T-cell (primary cell): ENCODE measurements at places on chromosomes 1 and 21. TPM values are rescaled to one million over a fixed set of nuclear protein-coding genes. Genes with fewer than 3 reads are reported as not detected.

RGSL1 gene
- not detected for total RNA-seq

DNA sequence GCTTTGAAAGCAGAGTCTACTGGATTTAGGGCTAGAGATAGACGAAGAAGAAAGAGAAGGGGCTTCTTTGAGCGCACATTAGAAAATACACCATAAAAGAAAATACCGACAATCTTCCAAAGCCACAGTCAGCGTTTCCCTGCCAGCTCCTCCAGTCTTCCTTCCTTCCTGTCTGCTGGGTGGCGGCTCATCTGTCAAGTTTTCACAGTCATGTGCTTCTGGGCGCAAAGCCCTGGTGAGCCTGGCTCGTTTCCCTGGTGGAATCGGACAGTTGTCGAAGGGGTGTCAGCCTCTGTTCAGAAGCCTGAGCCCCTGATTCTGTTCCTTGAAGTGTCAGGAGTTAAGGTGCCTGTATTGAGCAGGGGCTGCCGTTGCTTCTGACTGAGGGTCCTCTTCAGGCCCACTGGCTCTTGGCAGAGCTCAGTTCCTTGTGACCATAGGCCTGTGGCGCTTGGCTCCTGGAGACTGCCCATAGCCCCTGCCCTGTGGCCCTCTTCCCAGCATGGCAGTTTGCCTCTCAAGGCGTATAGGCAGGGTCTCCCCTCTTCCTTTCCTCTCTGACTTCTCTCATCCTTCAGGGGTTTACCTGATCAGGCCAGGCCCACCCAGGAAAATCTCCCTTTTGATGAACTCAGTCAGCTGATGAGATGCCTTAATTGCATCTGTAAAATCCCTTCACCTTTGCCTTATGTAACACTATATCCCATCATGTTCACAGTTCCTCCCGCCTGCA is 58.6 kb downstream of the ADARB1 start:
- no peak overlapping the region for H3K4me3 ChIP-seq
- no peak overlapping the region for H3K27ac ChIP-seq
- no peaks in the 10 kb centered on the region for H3K27me3 ChIP-seq
- no peak for DNase-seq

GRCh38 chr1:199472018-199472417 is 555.5 kb upstream of the NR5A2 start:
- no peaks in the 10 kb centered on the region for H3K36me3 ChIP-seq
- DNase-seq = no peak
- H3K27me3 ChIP-seq = no peaks in the 10 kb centered on the region
- no peaks in the 10 kb centered on the region for H3K4me1 ChIP-seq
- H3K4me3 ChIP-seq = no peak overlapping the region

NBPF3 gene
- 17.9 TPM for total RNA-seq

DNA sequence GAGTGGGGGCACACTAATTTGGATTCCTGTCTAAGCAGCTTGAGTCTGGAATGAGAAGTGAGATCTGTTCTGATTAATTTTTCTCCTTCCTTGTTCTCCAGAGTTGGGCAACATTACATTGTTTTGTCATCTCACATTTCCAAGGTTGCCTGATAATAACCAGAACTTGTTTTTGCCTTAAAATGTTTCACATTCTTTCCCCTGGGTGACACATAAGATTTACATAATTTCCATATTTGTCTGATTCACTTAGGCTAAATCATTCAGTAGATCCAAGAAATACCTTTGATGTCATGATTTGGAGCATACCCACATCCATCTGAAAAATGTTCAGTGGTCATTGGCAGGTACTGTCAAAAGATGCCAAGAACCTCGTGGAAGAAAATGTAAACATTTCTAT is 60.3 kb downstream of the XCL2 start:
- no peak overlapping the region for H3K4me3 ChIP-seq
- DNase-seq = no peak
- H3K27ac ChIP-seq = no peak overlapping the region
- H3K27me3 ChIP-seq = no peaks in the 10 kb centered on the region
- peaks cover 16% of the 10 kb centered on the region for H3K4me1 ChIP-seq

DNA sequence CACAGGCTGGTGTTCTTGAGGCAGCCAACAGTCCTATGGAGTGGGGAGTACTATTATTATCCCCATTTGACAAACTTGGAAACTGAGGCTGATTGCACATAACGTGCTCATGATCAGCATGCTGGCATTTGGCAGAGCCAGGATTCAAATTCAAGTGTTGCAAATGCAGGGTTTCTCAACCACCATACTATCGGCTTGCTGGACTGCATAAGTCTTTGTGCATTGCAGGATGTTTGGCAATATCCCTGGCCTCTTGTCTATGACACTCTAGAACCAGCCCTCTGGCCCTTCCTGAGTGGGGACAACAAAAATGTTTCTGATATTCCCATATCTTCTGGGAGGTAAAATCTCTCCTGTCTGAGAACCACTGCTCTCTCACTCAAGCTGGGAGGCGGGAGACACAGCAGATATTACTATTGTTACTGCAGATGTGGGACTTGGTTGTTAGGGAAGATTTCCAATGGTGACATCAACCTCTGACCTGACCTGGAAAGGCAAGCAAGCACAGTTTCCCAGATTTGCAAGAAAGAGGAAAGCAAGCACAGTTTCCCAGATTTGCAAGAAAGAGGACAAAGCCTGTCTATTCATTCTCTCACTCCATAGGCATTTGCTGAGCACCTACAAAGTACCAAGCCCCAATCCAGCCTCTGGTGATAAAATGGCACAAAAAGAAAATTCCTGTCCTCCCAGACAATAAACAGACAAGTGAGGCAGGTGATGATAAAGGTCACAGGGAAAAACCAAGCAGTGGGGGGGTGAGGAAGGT is 1.0 kb upstream of the AADACL3 start:
- DNase-seq = no peak
- H3K27me3 ChIP-seq = peaks cover 19% of the 10 kb centered on the region
- no peaks in the 10 kb centered on the region for H3K4me1 ChIP-seq
- no peak overlapping the region for H3K4me3 ChIP-seq
- H3K27ac ChIP-seq = no peak overlapping the region

- H3K27ac ChIP-seq = no peak overlapping the region
- DNase-seq = no peak
- no peaks in the 10 kb centered on the region for H3K36me3 ChIP-seq
Measured at GRCh38 chr1:190176776-190177175, 300.9 kb downstream of the BRINP3 start.

KRTAP12-2 gene
- total RNA-seq = not detected

CNR2 gene
- total RNA-seq = 1.5 TPM

DNA sequence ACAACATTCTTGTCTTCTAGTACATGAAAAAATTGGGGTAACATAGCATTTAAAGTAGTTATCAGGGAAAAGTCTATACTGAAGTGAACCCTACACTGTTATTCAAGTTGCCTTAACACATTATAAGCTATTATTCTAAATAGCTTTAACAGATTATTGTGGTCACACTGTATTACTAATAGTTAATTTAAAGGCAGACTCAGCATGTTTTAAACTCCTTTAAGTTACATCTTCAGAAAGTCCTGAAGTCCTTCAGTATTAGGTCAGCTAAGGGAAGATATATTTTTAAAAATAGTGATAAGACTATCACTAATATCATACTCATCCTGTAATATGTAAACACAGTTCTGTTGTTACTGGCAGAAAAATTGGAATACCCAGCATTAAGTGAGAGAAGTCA is 67.4 kb downstream of the GPR137B start:
- no peaks in the 10 kb centered on the region for H3K27me3 ChIP-seq
- no peak overlapping the region for H3K4me3 ChIP-seq
- H3K27ac ChIP-seq = no peak overlapping the region
- DNase-seq = no peak
- peaks cover 2% of the 10 kb centered on the region for H3K36me3 ChIP-seq
- no peaks in the 10 kb centered on the region for H3K4me1 ChIP-seq

DNA sequence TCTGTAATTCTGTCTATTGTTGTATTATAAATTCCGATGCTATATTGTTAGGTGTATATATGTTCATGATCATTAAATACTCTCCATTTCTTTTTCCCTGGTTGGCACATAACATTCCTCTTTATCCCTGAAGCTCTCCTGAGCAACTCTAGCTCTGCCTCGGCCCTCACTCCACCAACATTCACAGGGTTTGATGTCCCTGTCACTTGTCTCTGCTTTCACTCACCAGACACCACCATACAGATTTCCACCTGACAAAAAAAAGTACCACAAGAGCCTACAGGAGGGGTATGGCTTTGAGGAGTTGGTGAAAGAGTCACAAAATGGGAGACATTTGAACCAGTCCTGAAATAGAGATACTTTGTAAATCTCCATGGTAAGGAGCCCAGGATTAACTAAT is 8.8 kb upstream of the TSPEAR start:
- H3K27me3 ChIP-seq = peaks cover 48% of the 10 kb centered on the region
- H3K27ac ChIP-seq = no peak overlapping the region
- H3K4me1 ChIP-seq = peaks cover 17% of the 10 kb centered on the region
- DNase-seq = no peak
- no peaks in the 10 kb centered on the region for H3K36me3 ChIP-seq

- DNase-seq = no peak
- no peaks in the 10 kb centered on the region for H3K4me1 ChIP-seq
- no peaks in the 10 kb centered on the region for H3K27me3 ChIP-seq
- no peaks in the 10 kb centered on the region for H3K36me3 ChIP-seq
- H3K4me3 ChIP-seq = no peak overlapping the region
- no peak overlapping the region for H3K27ac ChIP-seq
Measured at GRCh38 chr1:177122461-177123251, 41.9 kb downstream of the ASTN1 start.

DNA sequence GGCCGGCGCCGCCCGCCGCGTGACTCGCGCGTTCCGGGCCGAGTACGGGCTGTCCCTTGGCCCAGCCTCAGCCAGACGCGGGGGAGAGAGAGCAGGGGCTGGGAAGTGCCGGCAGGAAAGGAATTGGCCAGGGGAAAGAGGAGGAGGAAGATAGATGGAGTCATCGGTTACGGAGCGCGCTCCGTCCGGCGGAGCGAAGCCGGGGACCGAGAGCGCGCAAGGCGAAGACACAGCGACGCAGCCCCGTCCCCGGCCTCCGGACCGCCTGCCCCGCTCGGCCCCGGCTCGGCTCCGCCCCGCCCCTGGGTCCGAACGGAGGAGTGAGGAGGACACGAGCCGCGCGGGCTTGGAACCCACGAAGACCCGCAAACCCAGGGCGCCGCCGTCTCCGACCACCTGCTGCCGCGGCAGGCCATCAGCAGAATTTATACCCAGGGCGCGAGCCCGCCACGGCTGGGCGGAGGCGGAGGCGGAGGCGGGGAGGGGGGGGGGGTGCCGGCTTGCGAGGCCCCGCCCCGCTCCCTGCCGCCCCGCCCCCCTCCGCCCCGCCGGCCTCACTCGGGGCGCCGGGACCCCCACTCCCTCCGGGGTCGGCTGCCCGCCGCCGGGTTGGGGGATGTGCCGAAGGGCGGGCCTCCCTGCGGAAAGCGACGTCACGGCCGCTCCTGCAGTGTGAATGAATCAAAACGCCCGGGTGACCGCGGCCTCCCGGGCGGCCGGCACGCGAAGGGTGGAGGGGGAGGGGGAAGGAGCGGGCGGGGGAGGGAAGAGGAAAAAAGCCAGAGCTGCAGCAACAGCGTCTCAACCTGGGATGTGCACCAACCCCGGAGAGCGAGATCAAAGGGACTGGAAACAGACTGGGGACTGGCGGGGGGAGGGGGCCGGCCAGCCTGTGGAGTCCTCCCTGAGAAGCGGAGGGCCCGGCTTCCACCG is at the start of gene LHX4:
Gene LHX4, plus strand, starts transcription at position 782 of the 933 bp plus-strand sequence. CDS start 266 bp downstream, outside the sequence.
- DNase-seq = no peak
- peak within 1 kb of the TSS; percentile 43 for H3K4me3 ChIP-seq

DNA sequence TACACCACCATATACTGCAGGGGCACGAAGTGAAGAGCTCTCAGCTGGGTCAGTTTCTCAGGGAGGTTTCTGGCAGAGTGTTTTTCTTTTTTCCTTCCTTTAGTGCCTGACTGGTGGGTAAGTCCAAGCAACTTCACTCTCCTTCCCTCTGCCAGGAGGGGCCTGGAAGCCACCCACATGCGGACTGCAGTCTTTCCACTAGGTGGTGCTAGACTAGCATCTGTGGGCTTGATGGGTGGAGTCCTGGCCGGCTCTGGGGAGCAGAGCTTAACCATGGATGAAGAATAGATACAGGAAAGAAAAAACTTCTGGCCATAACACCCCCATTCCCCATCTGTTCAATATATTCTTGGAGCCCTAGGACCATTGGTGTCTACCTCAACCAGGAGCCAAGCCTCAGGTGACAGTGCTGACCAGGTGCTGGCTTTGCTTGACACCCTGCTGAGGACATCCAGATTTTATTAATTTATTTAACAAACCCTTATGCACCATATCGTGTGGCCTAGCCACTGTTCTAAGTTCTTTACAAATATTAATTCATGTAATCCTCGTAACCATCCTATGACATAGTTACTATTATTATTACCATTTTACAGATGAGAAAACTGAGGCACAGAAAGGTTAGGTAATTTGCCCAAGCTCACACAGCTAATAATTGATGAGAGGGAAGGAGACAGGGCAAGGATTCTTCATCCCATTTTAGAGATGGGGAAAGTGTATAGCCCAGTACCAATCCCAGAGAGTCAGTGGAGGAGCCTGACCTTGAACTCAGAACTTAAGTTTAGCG is 126.7 kb upstream of the CSF3R start:
- no peaks in the 10 kb centered on the region for H3K27me3 ChIP-seq
- H3K36me3 ChIP-seq = no peaks in the 10 kb centered on the region
- H3K4me1 ChIP-seq = peaks cover 30% of the 10 kb centered on the region
- H3K27ac ChIP-seq = no peak overlapping the region
- DNase-seq = peak; percentile 30

SLFNL1 gene
- 0.86 TPM for total RNA-seq

GRCh38 chr1:43818691-43819090 is 111.4 kb downstream of the ST3GAL3 start:
- peaks cover 26% of the 10 kb centered on the region for H3K36me3 ChIP-seq
- H3K27ac ChIP-seq = no peak overlapping the region
- H3K4me3 ChIP-seq = no peak overlapping the region
- DNase-seq = no peak

DNA sequence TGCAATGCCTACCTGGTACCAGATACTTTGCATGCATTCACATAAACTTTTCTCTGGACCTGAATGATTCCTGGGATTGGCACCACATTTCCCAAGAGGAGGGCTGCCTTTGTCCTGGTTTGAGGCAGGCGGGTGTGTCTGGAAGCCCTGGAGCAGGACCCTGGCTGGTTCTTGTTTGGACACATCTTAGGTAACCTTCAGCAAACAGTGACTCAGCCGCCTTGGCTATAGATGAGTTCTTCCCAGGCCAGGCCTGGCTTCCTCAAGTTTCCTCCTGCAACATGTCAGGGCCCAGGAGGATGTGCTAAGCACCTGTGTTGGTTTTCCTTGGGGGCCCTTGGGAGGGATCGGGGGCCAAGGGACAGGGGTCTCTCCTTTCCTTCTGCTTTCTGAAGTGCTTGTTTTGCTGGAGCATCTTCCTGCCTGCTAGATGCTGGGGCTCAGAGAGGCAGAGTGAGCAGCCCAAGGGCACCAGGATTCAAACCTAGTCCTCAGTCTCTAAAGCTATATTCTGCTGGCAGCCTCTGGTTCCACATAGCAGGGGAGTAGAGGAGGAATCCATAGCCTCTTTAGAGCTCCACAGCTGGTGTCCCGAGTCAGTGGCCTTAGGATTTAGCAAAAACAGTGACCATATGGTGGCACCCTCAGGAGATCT is 38.2 kb downstream of the PAX7 start:
- peaks cover 22% of the 10 kb centered on the region for H3K27me3 ChIP-seq
- H3K27ac ChIP-seq = no peak overlapping the region
- no peak for DNase-seq
- no peaks in the 10 kb centered on the region for H3K36me3 ChIP-seq
- H3K4me1 ChIP-seq = peaks cover 24% of the 10 kb centered on the region

HPDL gene
- total RNA-seq = 1.4 TPM

GRCh38 chr1:7755448-7755847 is 15.6 kb upstream of the VAMP3 start:
- no peak for DNase-seq
- no peaks in the 10 kb centered on the region for H3K4me1 ChIP-seq
- H3K4me3 ChIP-seq = no peak overlapping the region
- H3K36me3 ChIP-seq = no peaks in the 10 kb centered on the region
- H3K27me3 ChIP-seq = peaks cover 10% of the 10 kb centered on the region
- no peak overlapping the region for H3K27ac ChIP-seq

GRCh38 chr1:247270003-247270402 is 14.1 kb downstream of the VN1R5 start:
- H3K4me3 ChIP-seq = no peak overlapping the region
- DNase-seq = no peak
- no peak overlapping the region for H3K27ac ChIP-seq
